SK-N-DZ (cell line): ENCODE measurements at places on chromosomes 7 and 10.

- no peak for DNase-seq
Measured at GRCh38 chr10:68705548-68705947, 15.5 kb upstream of the CCAR1 start.

DNA sequence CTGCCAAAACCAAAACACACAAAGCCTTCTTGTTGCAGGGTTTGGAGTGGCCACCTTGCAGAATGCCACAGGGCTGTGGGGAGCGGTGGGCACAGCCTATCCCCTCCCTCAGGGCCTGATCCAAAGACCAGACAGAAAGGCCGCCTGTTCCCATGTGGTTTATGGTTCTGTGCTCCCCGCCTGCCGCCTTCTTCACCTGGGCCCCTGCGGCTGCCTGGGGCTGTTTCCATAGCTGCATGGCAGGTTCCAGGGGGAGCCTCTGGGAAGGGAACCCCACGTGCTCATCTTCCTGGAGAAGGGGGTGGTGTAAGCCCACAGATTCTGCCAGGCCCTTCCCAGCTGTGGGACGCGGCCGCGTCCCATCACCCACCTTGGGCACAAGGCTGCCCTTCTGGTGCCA is 70.7 kb upstream of the EZH2 start:
- no peak for DNase-seq

DNA sequence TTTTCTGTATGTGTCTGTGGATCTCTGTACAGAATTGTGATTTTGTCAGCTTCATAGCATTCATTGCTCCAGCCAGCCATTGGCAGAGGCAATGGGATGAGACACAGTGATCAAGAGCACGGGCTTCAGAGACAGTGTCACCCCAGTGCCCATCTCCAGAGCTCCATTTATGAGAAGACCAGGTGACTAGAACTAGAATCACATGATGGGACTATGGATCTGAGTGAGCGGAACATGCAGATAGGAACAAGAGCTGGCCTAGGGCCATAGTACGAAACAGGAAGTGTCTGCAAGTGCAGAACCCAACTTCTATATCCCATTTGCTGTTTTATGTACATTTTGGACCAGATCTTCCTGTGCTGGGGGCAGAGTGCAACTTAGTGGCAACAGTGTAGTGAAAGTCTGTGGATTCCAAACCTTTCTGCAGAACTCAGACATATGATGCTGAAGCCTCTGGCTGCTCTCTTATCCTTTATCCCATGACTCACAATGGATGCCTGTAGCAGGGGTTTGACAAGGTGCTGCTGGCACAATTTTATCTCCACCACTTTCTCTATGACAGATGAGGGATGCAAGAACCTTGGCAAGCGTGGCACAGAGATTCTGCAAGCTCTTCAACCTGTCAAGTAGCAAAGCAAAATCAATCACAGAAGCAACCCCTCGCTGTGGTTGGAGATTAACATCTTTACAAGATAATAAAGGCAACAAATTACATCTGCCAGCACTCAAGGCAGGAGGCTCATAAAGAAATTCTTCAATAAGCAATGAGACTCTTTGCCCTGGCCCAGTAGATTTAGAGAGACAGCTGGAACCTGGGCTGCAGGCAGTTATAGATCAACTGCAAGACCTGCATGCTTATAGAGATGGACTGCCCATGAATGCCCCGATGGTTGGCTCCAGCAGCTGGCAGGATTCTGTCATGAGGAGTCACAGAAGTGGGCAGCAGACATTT is 681.3 kb downstream of the TNS3 start:
- DNase-seq: peak; percentile 89

- DNase-seq: no peak
Measured at GRCh38 chr7:133614251-133614650, 361.4 kb downstream of the EXOC4 start.

DNA sequence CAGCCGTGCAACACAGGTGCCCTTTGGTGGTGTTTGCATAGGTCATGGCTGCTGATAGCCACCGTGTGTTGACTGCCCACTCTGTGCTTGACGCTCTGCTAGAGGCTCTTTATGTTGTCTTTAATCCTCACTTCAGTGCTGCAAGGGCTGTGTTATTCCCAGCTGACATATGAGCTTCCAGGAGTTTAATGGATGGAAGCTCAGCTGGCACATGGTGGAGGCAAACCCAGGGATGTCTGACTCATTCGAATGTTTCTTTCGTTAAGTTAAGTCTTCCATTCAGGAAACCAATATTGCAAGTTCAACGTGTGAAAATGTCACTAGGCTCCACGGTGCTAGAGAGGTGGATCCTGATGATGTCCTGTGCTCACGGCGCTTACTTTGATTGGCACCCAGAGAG is 378.4 kb downstream of the DPP6 start:
- DNase-seq: no peak

- no peak for DNase-seq
Measured at GRCh38 chr7:83130191-83130590, 32.5 kb downstream of the PCLO start.

- DNase-seq: peak; percentile 40
Measured at GRCh38 chr7:1712907-1713501, 42.9 kb downstream of the ELFN1 start.

DNA sequence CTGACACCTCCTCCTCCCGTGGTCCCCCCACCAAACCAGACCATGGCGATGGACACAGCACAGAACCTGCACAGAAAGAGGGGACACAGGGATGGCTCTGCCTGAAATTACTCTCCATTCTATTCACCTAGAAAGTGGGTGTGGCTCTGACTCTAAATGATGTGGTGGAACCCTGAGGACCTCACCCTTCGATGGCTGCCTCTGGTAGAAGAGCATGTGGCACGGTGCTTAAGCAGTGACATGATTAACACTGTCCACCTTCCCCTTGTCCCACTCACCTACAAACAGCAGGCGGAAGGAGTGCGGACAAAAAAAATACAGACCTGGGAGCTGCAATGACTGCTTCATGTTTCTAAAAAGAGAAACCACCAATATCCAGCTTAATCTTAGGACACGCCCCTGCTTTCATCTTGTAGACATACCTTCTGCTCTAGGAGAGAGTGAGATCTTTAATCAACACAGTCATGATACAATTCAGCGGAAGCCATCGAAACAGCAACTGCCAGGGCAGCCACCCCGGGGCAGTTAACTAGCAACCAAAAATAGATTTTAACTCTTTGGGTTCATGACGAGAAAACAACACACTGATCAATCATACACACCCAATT is 11.4 kb downstream of the JCAD start:
- DNase-seq: no peak

DNA sequence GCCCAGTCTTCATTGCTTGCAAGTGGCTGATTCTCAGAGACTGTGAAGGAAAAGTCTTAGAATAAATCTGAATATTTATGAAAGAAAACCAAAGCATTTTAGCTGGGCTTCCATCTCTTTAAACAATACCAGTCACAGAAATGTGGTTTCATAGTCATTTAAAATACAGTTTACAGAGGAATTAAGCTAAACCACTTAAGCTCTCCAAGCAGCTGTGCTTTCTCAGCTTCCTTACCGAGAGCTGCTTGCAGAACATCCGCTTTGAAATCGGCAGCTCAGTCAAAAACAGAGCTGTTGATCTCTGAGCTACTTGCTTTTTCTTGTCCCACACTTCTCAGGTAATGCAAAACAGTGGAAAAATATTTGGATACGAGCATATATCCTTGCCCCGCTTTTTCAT is 134.5 kb downstream of the DYNC1I1 start:
- no peak for DNase-seq

- DNase-seq: no peak
Measured at GRCh38 chr10:4129866-4130477, 345.0 kb upstream of the KLF6 start.

- DNase-seq: no peak
Measured at GRCh38 chr10:17782921-17783665, 26.1 kb upstream of the MRC1 start.

DNA sequence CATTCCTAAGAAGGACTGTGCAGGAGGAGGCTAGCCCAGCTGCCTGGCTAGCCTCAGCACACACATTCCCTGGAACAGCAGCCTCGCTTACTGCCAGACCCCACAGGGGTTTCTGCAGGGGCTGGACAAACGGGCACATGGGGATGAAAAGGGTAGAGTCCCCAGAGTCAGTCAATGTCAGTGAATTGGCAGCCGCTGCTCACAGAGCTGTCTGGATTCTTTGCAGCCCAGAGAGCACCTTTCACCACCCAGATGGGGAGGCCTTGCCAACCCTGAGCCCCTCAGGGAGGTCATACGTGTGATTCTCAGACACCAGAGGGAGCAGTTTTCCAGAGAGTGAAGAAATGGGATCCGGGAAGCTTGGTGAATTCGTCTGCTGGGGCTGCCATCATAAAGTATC is 143.3 kb downstream of the KCNMA1 start:
- DNase-seq: peak; percentile 39

- no peak for DNase-seq
Measured at GRCh38 chr7:593324-594115, 73.9 kb upstream of the PDGFA start.

GRCh38 chr7:134823400-134823799 is 44.0 kb downstream of the CALD1 start:
- DNase-seq: no peak

- no peak for DNase-seq
Measured at GRCh38 chr7:50492770-50493519, 42.8 kb upstream of the FIGNL1 start.

GRCh38 chr10:120457431-120458172 is 575 bp downstream of the PLPP4 start:
- DNase-seq: no peak

DNA sequence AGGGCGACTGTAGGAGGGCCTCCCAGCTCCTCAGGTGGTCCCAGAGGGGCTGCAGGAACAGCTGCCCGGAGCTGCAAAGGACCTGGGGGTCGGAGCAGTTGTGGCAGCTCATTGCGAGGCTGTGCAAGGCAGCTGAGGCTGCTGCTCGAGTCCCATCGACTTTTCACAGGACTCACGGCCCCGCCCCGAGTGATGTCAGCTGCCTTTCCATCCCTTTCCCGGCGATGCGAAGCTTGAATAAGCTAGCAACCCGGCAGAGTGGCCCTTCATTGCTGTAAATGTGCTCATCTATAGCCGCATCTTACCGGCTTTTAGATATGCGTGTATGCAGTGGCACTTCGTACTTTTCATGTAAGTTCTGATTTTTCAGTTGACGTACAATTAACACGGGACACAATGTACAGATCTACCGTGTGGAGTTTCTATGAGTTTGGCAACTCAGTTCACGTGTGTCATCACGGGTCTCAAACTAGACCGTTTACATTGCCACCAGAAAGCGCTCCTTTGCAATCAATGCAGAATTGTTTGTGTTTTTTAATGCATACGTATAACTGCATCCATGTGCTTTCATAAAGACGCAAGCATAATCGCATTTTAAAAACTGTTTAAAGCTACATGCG is at the start of gene CH25H:
TSS of gene CH25H (minus strand) at position 137 of the 620 bp plus-strand sequence. CDS start at position 112, 25 bp downstream.
- DNase-seq: peak; percentile 50

DNA sequence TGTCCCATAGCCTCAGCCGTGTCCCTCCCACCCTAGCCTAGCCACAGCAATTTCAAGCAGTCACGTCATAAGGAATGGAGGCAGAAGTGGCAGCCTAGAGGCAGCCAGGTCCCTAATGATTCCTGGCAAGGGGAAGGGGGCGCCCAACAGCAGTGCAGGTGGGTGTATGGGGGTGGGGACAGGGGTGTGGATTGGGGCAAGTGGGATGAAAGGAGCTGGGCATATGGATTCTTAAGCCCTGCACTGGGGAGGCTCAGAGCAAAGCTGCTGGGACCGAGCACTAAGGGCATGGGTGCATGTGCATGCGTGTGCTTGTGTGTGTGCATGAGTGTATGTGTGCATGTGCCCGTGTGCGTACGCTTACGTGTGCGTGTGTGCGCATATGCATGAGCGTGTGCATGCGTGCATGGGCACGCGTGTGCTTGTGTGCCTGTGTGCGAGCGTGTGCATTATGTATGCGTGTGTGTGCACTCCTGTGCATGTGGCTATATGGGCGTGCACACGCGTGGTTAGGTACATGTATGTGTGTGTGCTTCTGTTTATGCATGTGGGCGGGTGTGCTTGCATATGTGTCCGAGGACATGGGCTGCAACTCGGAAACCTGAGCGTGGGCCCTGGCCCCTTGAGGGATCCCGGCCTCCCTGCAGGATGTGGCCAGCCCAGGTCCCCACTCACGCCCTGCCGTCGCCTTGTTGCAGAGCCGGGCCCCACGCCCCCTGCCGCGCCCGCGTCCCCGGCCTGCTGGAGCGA is 34.1 kb downstream of the SH2B2 start:
- no peak for DNase-seq

- DNase-seq: no peak
Measured at GRCh38 chr7:24617957-24618616, 44.8 kb downstream of the PALS2 start.
